ENCODE measurements at places on chromosomes 6 and 20.

GRCh38 chr6:134317471-134318131 is at the start of gene SGK1:
TSS of gene SGK1 (minus strand) at chr6:134318112. CDS start at chr6:134317460, 652 bp downstream.
- DNase-seq = no peak

DNA sequence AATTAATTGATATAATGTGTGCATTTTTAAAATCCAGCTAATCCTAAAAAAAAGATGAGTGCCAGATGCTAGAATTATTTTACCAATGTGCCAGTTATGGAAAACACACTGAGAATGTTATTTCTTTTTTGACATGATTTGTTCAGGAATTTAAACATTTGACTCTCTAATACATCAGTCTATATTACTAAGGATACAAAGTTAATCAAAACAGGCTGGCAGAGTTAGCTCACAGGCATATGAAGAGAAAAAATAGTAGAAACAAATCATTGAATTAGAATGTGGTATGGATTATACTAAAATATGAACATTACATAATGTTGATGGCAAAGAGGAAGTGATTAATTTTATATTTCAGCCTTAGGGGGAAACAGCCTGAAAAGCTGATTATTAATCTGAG is 368.3 kb upstream of the GJE1 start:
- no peak for DNase-seq

DNA sequence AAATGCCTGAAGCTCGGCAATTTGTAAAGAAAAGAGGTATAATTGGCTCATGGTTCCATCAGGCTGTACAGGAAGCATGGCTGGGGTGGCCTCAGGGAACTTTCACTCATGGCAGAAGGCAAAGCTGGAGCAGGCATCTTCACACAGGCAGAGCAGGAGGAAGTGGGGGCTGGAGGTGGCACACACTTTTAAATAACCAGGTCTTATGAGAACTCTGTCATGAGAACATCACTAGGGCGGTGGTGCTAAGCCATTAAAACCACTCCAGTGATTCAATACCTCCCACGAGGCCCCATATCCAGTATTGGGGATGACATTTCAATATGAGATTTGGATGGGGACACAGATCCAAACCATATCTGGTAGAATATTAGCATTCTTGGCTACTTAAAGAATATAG is 345.2 kb downstream of the ARHGAP18 start:
- no peak for DNase-seq

DNA sequence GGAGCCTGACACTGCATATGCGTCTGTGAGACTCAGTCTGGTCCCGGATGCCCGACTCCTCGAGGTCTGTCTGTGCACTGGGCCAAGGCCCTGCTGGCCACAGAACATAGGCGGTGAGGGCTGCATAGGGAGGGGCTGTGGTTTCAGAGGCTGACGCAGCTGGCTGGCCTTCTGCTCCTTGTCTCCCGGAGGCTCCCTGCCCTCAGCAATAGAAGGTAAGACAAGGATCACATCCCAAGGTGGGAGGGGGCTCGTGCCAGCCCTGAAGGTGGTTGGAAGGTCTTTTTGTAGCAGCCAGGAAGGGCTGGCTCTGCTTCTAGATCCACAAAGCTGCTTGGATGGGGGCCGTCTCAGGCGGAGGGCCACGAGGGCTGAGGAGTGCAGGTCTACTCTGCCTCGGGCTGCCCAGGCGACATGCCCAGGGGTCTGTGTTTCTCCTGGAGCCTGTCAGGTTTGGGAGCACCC is 239.8 kb upstream of the SULF2 start:
- no peak for DNase-seq

DNA sequence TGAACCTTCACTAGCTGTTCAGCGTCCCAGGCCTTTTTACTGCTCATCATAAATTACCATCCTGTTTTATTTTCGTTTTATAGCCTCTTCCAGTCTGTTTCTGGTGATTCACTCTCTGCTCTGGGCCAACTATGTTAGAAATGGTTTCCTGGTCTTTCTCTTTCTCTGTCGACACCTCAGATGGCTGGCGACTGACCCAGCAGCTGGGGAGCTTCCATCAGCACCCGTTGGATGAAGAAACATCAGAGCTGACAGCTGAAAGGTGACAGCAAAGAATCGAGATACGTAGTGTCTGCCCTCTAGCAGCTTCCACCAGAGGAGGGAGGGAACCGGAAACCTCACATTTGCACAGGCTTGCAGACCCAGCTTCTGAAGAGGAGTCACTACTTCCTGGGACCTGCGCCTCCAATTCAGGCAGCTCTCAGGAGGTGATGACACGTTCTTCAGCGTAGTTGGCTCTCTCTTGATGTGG is 82.9 kb upstream of the MLN start:
- DNase-seq = no peak

DNA sequence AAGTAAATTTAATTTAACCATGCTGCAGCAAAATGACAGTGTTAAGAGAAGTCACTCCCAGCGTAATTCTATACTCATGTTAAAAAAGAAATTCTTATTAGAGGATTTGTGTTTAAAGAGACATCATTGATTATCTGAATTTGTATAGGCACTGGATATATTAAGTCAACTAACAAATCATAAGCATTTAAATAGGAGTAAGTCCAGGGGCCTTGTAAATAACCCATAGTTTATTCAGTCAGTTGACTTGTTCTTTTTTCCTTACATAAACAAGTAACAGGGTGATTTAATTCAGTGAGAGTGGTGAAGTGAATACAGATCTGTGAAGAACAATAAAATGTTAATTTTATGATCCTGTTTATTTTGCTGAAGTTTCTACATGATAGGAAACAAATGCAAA is 22.4 kb downstream of the LYRM4 start:
- no peak for DNase-seq

- DNase-seq = no peak
Measured at GRCh38 chr6:146301764-146302163, 241.9 kb upstream of the RAB32 start.

GRCh38 chr6:97995158-97995557 is 712.1 kb upstream of the MMS22L start:
- no peak for DNase-seq

DNA sequence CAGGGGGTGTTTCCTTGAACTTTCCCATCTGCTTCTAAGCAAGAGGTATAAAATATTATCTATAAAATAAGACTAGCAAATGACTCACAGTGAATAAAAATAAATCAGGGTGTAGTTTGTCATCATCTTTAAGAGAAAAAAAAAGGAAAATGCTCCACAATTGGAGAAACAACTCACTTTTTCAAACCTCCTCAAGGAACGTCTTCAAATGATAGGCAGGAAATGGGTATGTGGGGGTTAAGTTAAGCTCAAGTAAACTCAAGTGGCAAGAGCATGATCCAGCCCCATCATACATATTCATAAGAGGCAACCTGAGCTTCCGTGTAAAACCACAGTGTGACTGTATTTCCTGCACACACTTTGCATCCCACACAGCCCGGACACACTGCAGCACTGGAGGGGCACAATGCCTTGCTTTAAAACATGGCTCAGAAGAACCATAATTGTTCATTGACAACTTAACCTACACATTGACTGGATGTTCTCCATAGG is 58.5 kb upstream of the CEP85L start:
- DNase-seq = no peak

All from NCI-H2081 treated with DMSO at 0.1 percent for 48 hours (cell line).